WERI-Rb-1 (cell line): ENCODE measurements at places on chromosomes 5 and 9.

DNA sequence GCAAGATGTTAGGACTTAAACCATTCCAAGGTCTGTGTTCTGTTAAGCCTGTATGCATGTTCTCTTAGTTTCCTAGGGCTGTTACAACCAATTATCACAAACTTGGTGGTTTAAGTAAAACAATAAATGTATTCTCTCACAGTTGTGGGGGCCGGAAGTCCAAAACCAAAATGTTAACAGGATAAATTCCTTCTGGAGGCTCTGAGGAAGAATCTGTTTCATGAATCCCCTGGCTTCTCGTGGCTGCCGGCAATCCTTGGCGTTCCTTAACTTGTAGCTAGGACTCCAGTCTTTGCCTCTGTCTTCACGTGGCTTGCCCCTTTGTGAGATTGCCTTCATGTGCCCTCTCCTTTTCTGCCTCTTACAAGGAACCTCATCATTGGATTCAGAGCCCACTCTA lies 30.4 kb downstream of the FEM1C start:
- DNase-seq, result no peak

DNA sequence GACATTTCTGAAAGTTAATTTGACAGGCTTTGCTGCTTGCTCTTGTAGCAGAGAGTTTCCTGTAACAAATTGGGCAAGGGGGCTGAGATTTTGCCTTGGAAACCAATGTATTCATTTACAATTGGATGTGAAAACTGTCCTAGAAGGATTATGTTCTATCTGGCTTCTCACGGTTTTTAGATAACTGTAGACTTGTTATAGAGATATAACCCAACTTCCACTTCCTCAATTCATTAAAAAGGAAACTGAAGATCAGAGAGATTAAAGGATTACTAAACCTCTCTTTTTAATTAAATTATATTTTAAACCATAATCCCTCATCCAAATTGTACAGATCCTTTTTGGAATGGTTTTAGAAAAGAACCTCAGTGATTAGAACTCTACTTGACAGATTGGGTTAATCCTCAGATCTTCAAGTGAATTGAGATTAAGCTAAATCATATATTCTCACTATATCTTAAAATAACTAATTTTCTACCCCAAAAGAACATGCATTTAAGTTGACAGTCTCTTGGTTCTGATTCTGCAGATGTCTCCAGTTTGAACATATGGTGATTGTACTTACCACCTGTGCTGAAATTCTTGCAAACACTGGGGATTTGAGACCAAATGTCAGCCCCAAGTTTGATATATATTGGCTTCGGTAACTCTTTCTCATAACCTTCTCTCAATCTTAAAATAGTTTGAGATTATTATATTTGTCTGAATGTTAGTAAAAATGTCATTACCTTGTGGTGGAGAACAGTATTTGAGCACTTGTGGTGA lies 130.1 kb upstream of the C9orf72 start:
- no peak for DNase-seq

- DNase-seq, result no peak
These were observed 61.0 kb downstream of the DAP start for GRCh38 chr5:10699987-10700386.

- DNase-seq, result no peak
These were observed 167.4 kb downstream of the ZDHHC21 start for GRCh38 chr9:14525856-14526255.

DNA sequence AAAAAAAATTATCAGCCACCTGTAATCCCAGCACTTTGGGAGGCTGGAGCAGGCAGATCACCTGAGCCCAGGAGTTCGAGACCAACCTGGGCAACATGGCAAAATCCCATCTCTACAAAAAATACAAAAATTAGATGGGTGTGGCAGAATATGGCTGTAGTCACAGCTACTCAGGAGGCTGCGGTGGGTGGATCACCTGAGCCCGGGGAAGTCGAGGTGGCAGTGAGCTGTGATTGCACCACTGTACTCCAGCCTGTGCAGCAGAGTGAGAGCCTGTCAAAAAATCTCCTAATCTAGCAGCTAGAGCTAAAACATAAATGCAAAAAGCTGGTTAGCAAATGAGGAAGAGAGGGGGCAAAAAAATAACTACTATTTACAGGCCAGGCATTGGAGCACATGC lies 12.0 kb downstream of the PSMB7 start:
- DNase-seq, result no peak
